ENCODE measurements at places on chromosomes 7 and 10.
A peak's percentile ranks its signal among the peaks of the same experiment; 100 is the strongest.

DNA sequence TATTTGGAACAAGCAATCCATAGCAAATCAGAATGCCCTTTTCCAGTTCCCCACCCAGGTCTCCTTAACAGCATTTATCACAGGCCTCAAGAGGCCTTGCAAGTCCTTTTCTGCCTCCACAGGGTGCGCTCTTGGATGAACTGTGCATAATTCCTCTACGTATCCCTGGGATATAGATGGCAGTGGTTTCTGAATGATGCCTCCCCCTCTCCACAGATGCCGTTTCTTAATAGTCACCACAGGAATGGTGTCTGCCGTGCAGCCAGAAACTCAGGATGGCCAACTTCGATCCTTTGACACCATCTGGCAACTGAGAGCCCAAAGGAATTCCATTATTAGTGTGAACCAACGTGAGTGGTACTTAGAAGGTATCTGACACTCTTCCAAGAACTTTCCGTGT, 43.1 kb downstream of the JAZF1 start:
- no peak for DNase-seq

- no peak for DNase-seq
Measured at GRCh38 chr7:55206235-55207029, 158.7 kb upstream of the LANCL2 start.

- DNase-seq: no peak
Measured at GRCh38 chr7:120994512-120995410, 6.2 kb downstream of the CPED1 start.

- peak; percentile 4 for DNase-seq
Measured at GRCh38 chr7:77940647-77941046, 142.1 kb downstream of the PHTF2 start.

- no peak for DNase-seq
Measured at GRCh38 chr7:113625494-113626102, 293.2 kb downstream of the PPP1R3A start.

DNA sequence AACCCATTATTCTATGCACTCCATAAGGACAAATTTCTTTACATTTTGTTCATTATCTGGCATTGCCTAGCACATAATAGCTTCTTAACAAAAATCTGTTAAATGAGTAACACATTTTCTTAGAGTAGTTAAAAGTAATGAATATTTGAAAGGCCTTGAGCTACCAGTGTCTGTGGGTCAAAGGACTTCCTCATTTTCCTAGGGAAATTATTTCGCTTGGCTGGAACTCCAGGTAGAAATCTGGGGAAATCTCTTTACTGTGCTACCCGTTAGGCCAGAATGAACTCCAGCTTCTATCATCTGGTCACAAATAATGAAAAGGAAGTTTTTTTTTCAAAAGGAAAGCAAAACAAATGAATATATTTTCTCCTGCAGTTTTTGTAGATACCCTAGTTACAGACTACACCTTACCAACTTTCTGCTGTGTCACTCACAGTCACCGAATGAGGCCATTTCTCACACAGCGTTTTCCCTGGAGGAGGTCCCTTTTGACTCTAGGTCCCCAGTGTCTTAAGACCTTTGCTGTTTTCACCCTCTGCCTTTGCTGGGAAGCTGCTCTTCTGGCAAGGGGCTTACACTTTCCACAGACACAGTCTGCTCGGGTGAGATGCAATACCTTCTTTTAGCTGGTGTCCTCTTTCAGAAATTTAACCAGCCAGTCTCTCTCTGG, 1.6 kb downstream of the SAMD9L start:
- DNase-seq: no peak

DNA sequence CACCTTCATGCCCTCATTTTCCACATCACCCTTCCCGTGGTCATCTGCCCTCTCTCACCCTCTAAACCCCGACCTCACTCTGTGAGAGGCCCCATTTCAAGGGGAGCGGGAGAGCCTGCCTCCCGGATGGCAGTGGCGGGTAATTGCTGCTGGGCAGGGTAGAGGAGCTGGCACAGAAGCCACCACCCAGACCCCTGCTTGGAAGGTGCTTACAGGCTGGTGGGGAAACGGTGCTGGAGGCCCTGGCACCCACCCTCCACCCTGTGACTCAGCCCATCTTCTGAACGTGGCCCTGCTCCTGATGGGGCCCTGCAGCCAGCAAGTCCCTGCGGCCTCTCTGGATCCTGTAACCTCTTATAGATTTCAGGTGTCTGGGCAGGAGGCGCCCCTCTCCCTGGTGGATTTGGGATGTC, 10.6 kb upstream of the PWWP2B start:
- no peak for DNase-seq

DNA sequence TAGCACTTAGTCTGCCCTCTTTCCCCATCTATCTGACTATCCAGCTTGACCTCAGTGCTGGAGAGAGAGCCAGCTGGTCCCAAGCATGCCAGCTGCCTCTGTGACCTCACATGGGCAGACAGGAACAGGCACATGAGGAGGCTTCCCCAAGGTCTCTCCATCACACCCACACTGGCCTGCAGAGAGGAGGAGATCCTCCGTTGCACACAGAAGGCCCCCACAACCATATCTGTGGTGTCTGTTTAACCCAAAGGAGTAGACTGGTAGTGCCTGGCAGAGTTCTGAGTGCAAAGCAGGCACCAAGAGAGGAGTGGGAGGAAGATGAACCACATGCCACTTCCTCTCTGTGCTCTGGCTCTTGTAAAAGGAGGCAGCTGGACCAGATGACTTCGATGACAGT, 4.8 kb upstream of the ANK3 start:
- no peak for DNase-seq

DNA sequence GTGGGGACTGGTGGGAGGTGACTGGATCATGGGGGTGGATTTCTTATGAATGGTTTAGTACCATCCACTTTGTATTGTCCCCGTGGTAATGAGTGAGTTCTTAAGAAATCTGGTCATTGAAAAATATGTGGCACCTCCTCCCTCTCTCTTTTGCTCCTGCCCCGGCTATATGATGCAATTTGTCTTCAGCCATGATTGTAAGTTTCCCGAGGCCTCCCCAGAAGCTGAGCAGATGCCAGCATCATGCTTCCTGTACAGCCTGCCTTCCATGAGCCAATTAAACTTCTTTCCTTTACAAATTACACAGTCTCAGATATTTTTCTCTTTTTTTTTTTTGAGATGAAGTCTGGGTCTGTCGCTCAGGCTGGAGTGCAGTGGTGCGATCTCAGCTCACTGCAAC, 2.6 kb upstream of the KDM7A start:
- DNase-seq: no peak

DNA sequence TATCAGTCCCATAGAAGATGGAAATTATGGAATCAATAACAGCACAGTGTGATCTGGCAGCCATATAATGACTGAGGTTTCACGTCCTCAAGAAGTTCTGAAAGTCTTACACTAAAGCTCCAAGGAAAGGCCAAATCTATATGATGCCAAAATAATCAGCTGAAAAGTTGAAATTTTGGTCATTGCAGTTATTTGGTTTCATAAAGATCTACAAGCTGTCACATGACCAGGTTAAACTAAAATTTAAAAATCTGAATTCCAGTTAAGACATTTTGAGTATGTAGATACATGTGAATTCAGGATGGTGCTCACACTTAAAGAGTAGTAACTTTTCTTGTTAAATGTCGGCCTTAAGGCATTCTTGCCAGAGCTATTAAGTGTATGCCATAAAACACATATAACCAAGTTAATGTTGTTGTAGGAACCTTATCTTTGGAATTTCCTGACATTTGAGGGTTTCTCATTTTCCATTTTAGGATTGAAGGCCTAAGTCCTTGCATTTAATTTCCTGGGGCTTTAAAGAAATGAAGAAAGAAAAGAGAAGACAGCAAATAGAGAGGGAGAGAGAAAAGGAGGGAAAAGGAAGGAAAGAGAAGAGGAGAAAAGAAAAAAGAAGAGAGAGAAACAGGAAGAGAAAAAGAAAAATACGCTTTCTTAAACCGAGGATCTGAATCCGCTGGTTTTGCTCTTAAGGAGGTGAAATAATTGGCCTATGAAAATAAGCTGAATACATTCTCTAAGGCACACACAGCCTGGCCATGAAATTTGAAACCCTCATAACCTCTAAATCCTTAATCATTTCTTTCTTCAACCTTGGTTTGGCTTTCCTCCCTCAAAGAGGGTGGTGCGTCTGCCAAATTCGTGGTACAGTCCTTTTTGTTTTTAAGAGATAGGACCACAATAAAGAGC, 43.8 kb downstream of the DENND2A start:
- no peak for DNase-seq

DNA sequence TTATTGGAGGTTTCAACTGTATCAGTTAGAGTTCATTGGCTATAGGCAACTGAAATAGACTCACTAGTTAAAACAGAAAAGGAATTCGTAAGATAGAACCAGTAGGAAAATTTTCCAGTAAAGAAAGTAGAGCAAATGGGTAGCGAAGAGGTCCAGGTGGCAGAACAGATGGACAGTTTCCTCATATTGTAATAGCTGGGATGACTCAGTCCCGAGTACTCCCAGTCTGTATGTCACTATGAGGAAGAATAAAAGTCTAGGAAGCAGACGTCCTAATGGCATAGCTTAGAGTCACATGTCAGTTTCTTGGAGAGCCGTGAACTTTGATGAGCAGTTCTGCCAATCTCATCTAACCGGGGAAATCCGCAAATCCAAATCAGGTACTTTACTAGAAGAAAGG, 95.3 kb downstream of the RNF32 start:
- peak; percentile 75 for DNase-seq

DNA sequence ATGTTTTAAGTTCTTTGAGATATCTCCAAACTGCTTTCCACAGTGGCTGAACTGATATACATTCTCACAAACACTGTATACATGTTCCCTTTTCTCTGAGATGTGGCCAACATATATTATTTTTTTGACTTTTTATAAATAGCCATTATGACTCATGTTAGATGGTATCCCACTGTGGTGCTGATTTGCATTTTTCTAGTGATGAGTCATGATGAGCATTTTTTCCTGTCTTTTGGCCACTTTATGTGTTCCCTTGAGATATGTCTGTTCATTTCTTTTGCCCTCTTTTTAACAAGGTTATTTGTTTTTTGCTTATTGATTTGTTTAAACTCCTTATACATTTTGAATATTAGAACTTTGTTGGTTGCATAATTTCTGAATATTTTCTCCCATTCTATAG, 1055.1 kb downstream of the NXPH1 start:
- DNase-seq: peak; percentile 38

GRCh38 chr10:43998021-43998809, 349.5 kb upstream of the ZNF32 start:
- no peak for DNase-seq

GRCh38 chr10:22365233-22365632, 19.9 kb downstream of the SPAG6 start:
- DNase-seq: no peak

GRCh38 chr10:76301950-76302349, 870.5 kb downstream of the LRMDA start:
- DNase-seq: no peak

DNA sequence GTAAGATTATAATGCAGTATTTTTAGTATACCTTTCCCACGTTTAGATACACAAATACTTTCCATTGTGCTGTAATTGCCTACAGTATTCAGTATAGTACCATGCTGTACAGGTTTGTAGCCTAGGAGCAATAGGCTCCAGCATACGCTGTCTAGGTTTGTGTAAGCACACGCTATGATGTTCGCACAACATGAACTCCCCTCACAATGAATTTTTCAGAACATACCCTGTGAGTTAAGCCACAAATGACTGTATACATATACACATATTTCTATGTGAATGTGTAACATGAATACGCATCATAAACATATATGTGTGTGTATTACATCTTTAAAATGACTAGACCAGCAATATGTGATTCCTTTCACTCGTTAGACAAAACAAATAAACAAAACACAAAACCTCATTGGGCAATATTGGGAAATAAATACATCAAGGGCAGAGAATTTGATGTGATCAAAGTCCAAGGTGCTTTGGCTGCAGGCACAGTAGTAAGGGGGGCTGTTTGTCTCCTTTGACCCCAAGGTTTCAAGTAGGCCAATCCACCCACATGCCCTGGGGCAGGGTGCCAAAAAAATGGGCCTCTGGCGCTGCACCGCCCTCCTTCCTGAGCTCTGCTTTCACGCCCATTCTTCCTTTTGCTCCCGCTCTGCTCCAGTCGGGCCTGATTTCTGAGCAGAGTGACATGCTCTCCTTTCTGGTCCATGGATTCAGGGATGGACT, 33.9 kb downstream of the CHN2 start:
- no peak for DNase-seq

GRCh38 chr7:52482076-52482475, 553.4 kb upstream of the POM121L12 start:
- DNase-seq: no peak

- DNase-seq: no peak
Measured at GRCh38 chr10:32046151-32046550, 10.1 kb downstream of the KIF5B start.

GRCh38 chr10:118873738-118874105, 119.0 kb upstream of the CACUL1 start:
- DNase-seq: no peak

GRCh38 chr10:87613751-87614150, 45.9 kb upstream of the PAPSS2 start:
- DNase-seq: no peak

DNA sequence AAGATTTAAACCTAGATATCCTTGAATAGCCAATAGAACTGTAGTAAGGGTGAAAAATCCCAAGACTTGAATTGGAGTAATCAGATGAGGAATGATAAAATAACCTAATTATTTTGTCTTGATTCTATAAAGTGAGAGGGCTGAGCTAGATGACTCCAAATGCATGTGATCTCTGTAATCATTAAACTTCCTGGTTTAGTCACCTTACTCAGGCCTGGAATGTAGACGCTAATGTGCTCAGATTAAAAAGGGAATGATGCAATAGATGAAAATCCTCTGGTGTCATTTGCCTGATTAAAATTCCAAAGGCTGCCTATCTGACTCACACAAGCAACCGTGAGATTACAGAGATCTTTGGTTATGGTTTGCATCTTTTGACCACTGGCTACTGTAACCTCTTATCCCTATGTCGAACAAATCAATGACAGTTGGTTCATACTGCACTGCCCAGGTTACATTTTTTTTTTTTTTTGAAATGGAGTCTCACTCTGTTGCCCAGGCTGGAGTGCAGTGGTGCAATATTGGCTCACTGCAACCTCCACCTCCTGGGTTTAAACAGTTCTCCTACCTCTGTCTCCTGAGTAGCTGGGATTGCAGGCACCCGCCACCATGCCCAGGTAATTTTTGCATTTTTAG, 2.9 kb upstream of the HKDC1 start:
- no peak for DNase-seq

DNA sequence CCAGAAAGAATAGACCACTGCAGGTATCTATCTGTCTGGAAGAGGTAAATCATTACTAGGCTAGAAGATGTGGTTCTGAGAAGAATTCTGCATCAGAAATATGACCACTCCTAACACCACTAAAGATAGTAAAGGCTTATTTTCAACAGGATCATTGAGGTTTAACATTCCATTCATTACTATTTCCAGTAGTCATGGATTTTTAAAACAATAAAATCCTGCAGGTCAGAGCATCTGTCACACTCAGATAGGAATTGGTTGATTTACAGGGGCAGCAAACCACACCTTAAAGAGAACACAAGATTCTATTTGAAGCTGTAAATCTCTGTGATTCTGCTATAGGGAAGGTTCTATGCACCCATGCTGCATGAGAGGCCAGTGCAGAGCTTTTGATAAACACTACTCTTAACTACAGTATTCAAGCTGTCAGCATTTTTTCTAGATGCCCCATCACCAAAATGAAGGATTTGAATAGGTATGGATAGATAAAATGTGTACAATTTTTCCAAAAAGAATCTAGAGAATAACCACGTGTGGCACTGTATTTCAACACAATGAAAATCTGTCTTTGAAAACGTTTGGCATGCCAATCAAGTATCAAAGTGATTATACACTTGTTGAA, 14.6 kb downstream of the LRRC17 start:
- no peak for DNase-seq

All from NCI-H446 treated with DMSO at 0.1 percent for 48 hours (cell line).